ENCODE measurements at places on chromosomes 7 and 10. TPM values are rescaled to one million over a fixed set of nuclear protein-coding genes. Genes with fewer than 3 reads are reported as not detected.

The PNLIPRP1 gene
- not detected for total RNA-seq

The OR9A4 gene
- total RNA-seq: not detected

The MBLAC1 gene
- 1.8 TPM for total RNA-seq

- no peak for DNase-seq
- peaks cover 22% of the 10 kb centered on the region for H3K36me3 ChIP-seq
- no peak overlapping the region for H3K4me3 ChIP-seq
- peaks cover 4% of the 10 kb centered on the region for H3K4me1 ChIP-seq
These were observed 6.2 kb downstream of the NIPSNAP2 start for GRCh38 chr7:55970561-55970960.

DNA sequence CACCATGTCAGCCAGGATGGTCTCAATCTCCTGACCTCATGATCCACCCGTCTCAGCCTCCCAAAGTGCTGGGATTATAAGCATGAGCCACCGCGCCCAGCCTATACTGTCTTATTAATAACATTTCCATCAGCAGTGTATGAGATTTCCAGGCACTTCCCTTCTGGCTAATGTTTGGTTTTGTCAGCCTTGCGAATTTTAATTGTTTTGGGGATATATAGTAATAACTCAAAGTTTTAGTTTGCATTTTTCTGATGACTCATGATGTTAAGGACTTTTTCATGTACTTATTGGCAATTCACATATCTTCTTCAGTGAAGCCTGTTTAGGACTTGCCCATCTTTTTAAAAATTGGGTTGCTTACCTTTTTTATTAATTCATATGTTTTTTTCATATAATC, 76.0 kb downstream of the TMEM270 start:
- no peaks in the 10 kb centered on the region for H3K36me3 ChIP-seq
- no peaks in the 10 kb centered on the region for H3K4me1 ChIP-seq
- H3K27ac ChIP-seq: no peak overlapping the region
- H3K4me3 ChIP-seq: no peak overlapping the region
- H3K27me3 ChIP-seq: no peaks in the 10 kb centered on the region

GRCh38 chr10:87651801-87652200, 7.9 kb upstream of the PAPSS2 start:
- H3K4me1 ChIP-seq: no peaks in the 10 kb centered on the region
- H3K27me3 ChIP-seq: no peaks in the 10 kb centered on the region
- no peak for DNase-seq
- no peak overlapping the region for H3K27ac ChIP-seq
- H3K4me3 ChIP-seq: no peak overlapping the region

- H3K27ac ChIP-seq: no peak overlapping the region
- no peaks in the 10 kb centered on the region for H3K4me1 ChIP-seq
- no peaks in the 10 kb centered on the region for H3K27me3 ChIP-seq
- H3K36me3 ChIP-seq: no peaks in the 10 kb centered on the region
- H3K4me3 ChIP-seq: no peak overlapping the region
These were observed 328.6 kb downstream of the INHBA start for GRCh38 chr7:41374150-41374848.

DNA sequence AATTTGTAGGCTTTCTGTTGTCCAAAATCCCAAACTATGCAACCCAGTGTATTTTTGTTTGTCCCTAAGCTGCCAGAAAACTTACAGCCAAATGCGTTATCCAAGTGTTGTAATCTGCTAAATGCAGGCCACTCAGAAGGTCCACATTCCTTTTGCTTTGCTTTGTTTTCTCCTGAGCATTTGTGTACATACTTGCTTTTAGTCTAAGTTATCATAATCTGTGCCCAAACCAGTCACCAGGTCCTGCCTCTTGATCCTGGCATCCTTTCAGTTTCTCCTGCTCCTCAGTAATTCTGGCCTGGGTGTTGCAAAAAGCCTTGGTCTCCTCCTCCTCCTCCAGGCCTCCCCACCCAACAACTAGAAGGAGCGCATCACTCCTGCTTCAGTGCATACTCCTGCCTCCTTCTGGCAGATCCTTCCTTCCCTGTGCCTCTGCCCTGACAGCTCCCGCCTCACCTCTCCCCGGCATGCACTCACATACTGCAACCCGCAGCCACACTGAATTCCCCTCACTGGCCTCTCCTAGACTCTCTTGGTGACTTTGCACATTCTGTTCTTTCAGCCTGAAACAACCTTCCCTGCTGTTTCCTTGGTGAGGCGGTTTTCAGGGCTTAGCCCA, 2.3 kb downstream of the DENND2A start:
- no peaks in the 10 kb centered on the region for H3K36me3 ChIP-seq
- H3K27me3 ChIP-seq: peaks cover 18% of the 10 kb centered on the region
- peaks cover 10% of the 10 kb centered on the region for H3K4me1 ChIP-seq
- DNase-seq: peak; percentile 46

DNA sequence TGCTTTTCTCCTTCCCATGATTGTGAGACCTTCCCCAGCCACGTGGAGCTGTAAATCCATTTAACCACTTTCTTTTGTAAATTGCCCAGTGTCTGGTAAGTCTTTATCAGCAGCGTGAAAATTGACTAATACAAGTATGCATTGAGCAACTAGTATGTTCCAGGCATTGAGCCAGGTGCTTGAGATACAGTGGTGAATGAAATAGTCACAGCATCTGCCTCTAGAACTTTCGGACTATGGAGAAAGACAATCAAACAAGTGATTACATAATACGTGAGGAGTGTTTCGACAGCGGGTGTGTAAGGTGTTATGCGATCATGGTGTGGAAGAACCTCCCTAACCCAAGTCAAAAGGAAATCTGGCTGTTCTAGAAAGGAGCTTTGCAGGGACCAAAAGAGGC, 21.6 kb upstream of the NUP205 start:
- no peaks in the 10 kb centered on the region for H3K36me3 ChIP-seq

GRCh38 chr7:7416031-7416858, 119.4 kb downstream of the COL28A1 start:
- H3K36me3 ChIP-seq: no peaks in the 10 kb centered on the region
- H3K4me1 ChIP-seq: no peaks in the 10 kb centered on the region
- DNase-seq: no peak
- no peaks in the 10 kb centered on the region for H3K27me3 ChIP-seq

- H3K4me3 ChIP-seq: no peak overlapping the region
- H3K4me1 ChIP-seq: no peaks in the 10 kb centered on the region
- H3K27ac ChIP-seq: no peak overlapping the region
- no peak for DNase-seq
- H3K36me3 ChIP-seq: no peaks in the 10 kb centered on the region
These were observed 716.8 kb upstream of the LRRTM3 start for GRCh38 chr10:66209025-66209424.

- no peaks in the 10 kb centered on the region for H3K4me1 ChIP-seq
- H3K27me3 ChIP-seq: no peaks in the 10 kb centered on the region
- no peak overlapping the region for H3K4me3 ChIP-seq
- DNase-seq: no peak
These were observed 72.6 kb upstream of the OPALIN start for GRCh38 chr10:96431211-96431970.

DNA sequence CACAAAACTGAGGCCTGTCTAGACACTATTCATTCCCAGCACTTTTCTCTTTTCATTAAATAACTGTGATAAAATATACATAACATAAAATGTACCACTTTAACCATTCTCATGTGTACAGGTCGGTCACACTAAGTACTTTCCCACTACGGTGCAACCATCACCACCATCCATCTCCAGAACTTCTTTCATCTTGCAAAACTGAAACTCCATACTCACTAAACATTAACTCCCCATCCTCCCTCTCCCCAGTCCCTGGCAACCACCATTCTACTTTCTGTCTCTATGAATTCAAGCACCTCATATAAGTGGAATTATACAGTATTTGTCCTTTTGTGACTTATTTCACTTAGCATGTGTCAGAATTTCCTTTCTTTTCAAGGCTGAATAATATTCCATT, 53.0 kb downstream of the ARHGAP12 start:
- H3K36me3 ChIP-seq: no peaks in the 10 kb centered on the region
- DNase-seq: no peak
- no peaks in the 10 kb centered on the region for H3K27me3 ChIP-seq
- H3K27ac ChIP-seq: no peak overlapping the region
- no peak overlapping the region for H3K4me3 ChIP-seq

DNA sequence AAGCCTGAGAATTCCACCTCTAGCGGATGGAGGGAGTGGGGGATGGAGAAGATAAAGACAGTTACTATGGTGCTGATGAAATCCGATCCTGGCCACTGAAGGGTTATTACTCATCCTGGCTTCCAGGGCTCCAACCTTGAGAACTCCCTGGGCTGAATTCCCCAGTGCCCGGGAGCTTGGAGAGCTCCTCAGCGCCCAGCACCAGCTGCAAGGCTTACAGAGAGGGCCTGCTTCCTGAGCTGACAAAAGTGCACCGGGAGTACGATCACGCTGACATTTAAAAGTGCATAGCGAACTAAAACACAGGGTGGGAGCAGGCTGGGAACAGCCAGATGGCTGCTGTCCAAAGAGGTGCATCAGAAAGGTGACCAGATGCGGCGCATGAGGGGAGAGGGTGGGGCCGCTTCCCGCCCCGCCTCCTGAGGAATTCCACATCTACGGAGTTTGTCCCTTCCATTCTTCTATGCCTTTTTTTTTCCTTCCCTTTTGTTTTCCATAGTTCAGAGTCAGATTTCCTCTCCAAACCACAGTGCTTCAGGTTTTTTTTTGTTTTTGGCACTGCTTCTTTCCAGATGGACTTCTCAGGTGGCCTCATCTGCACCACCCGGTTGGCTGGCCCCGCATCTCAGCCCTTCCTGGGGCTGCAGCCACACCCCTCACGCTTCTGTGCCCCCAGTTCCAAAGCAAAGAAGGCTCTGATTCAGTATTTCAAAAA, 62.4 kb upstream of the MKRN1 start:
- DNase-seq: peak; percentile 53
- H3K36me3 ChIP-seq: no peaks in the 10 kb centered on the region
- H3K27ac ChIP-seq: no peak overlapping the region

DNA sequence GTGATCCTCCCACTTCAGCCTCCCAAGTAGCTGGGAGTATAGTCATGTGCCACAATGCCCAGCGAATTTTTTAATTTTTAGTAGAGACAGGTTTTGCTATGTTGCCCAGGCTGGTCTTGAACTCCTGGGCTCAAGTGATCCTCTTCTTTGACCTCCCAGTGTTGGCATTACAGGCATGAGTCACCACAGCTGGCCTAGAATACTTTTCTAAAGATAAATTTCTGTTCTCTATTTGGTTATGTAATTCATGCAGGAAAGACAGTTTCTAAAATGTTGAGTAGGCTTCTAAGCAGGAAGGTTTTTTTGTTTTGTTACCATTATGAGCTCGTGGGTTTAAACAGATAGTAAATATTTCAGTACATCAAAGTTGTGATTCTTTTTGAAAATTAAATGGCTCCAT, 5.0 kb downstream of the RBAK start:
- no peak overlapping the region for H3K27ac ChIP-seq
- no peak overlapping the region for H3K4me3 ChIP-seq
- H3K36me3 ChIP-seq: peaks cover 13% of the 10 kb centered on the region
- no peaks in the 10 kb centered on the region for H3K27me3 ChIP-seq

DNA sequence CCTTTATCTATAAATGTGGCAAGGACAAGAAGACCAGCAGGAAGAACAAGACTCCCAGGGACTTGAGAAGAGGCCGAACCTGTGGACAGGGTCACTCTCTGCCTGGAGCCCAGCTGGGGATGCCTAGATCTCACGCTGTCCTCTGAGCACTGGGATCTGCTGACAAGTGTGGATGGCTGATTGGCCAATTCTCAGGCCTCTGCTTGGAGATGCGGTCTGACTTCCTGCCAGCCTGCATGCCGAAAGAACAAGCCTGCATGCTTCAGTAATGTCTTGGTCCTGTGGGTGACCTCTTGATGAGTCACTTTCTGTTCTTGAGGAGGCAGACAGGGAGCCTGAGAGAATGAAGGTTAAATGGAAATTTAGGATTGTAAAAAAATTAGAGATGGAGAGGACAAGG, 84.7 kb downstream of the TMEM178B start:
- no peak for DNase-seq
- H3K36me3 ChIP-seq: no peaks in the 10 kb centered on the region
- no peaks in the 10 kb centered on the region for H3K27me3 ChIP-seq
- no peak overlapping the region for H3K4me3 ChIP-seq

Data from spleen (tissue), 13 donors.